EL (cell line): ENCODE measurements at places on chromosomes 12 and 14.
A peak's percentile ranks its signal among the peaks of the same experiment; 100 is the strongest.

GRCh38 chr14:64293976-64294671 is at the start of gene ESR2:
ESR2 (minus strand) TSS chr14:64294371; CDS start chr14:64282985, 11,386 bp downstream.
- DNase-seq = no peak

DNA sequence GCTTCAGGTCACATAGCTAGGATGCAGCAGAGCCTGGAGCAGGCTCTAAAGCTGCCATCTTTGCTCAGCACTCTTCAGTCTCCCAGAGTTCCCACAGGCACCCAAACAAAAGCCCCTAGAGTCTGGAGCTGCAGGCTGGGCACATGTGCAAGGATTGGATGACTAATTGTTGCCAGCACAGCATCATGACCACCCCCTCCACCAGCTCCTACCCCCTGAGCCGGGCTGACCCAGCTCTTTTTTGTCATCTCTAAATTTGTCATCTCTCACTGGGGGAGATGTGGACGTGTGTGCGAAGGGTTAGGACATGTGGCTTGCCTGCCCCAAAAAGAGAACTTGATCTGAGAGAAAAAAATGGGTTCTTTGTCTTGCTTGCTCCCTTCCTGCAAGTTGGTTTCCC is 4.3 kb upstream of the MMP19 start:
- peak; percentile 72 for DNase-seq

DNA sequence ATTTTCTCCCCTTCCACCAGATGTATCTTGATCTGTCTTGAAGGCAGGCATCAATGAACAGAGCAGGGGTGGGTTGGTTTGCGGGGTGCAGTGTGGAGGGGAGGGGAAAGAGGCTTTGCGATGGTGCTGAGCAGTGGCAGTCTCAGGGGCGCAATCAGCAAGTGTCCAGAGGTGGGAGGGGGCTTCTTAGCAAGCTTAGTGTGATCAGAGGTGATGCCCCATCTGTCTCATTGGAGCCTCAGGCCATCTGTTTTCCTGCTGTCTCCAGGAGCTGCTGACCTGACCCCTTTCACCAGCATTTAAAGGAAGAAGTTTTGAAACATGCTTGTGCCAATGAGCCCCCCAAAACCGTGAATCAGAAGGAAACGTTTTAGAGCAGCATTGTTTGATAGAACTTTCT is 187.7 kb upstream of the LHX5 start:
- DNase-seq = no peak

GRCh38 chr12:89707703-89708564 is 704 bp downstream of the ATP2B1 start:
- peak; percentile 28 for DNase-seq

DNA sequence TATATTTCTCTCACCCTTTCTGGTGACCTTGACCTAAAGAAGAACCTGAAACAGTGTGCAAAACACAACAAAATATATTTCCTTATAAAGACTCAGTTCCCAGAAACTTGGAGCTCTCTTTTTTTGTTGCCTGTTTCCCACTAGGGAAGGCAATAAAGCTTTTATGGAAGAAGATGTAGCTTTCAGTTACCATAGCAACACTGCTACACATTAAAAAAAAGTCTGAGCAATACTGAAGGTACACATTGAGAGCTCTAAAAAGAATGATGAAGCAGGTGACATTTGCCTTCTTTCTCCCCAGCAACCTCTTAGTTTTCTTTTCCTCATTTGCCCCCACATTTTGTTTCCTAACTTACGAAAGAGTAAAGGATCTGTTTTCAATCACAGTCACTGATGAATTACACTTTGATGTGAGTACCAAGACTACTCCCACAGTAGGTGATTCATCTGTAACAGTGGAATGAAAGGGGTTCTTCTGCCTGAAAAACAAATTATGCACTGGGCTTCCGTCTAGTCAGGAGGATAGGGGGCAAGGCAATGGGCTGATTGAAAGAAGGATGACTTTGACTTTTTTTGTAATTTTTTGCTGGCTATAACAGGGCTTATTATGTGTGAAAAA is 1.1 kb upstream of the CATSPERB start:
- DNase-seq = no peak

GRCh38 chr14:70036665-70037064 is 152.1 kb downstream of the SLC8A3 start:
- no peak for DNase-seq

DNA sequence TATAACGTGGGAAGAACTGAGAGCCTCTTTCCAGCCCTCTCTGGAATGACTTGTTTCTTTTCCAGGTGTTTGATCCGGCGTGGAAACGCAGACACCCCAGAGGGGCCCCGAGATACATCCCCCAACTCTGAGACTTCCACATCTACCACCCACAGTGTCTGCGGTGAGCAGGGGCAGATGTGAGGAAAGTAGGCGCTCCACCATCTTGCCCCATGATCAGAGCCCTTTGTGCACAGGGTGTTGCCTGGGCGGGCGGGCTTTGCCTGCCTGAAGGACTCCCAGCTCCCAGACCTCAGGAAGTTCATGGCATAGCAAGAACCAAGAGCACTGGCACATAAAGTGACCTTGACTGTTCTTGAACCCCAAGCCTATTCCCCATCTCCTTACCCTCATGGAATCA is 2.8 kb downstream of the CARMIL3 start:
- DNase-seq = no peak

DNA sequence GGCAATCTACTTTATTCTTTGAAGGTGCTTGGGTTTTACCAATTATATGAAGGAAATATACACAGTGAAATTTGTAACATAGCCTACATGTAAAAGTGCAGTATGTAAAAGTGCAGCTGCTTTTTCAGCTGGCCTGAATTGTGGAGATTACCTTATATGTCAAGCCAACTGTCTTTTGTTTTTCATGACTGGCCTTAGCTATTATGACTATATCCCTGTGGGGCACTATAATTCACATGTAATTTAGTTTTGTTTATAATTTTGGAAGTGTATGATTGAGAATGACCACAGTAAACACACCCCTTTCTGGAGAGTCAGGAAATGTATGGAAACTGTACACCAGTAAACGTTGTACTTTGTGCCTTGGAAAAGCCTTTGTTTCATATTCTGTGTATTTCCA is 435.0 kb upstream of the STXBP6 start:
- DNase-seq = no peak

- peak; percentile 80 for DNase-seq
These were observed 67.7 kb upstream of the CPM start for GRCh38 chr12:69000540-69001243.

DNA sequence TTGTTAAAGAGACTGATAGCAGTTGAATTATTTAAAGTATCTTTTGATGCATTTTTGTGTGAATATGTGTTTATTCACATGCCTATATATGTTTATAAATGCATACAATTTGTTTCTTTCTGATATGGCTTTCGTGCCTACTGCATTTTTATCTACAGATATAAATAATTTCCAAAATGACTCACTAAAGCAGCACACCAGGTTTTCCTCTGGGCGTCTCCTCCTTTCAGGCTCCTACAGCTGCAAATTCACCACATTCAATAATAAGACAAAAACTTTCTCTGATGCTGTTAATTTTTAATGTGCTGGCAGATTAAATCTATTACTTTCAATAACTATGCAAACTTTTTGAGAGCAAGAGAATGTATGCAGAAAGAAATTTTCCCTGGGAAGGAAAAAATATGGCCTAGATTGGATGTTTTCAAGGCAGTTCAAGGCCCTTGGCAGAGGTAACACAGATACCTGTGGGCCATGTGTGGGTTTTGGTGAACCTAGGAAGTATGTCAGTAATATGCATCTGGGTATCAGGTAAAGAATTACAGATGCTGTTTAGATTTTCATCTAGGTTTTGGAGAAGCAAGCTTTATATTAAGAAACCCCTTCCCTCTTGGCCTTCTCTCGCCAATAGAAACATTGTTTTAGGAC is 381.8 kb downstream of the EGLN3 start:
- DNase-seq = peak; percentile 37
